ENCODE measurements at places on chromosomes 1 and 21. TPM values are rescaled to one million over a fixed set of nuclear protein-coding genes. Genes with fewer than 3 reads are reported as not detected.

The CD48 gene
- 236 TPM for total RNA-seq

The ETS2 gene
- 35.8 TPM for total RNA-seq

The DNASE2B gene
- not detected for total RNA-seq

The KRTAP11-1 gene
- total RNA-seq = not detected

The RIPPLY3 gene
- not detected for total RNA-seq

The IL12RB2 gene
- total RNA-seq = 123 TPM

The S100A12 gene
- not detected for total RNA-seq

DNA sequence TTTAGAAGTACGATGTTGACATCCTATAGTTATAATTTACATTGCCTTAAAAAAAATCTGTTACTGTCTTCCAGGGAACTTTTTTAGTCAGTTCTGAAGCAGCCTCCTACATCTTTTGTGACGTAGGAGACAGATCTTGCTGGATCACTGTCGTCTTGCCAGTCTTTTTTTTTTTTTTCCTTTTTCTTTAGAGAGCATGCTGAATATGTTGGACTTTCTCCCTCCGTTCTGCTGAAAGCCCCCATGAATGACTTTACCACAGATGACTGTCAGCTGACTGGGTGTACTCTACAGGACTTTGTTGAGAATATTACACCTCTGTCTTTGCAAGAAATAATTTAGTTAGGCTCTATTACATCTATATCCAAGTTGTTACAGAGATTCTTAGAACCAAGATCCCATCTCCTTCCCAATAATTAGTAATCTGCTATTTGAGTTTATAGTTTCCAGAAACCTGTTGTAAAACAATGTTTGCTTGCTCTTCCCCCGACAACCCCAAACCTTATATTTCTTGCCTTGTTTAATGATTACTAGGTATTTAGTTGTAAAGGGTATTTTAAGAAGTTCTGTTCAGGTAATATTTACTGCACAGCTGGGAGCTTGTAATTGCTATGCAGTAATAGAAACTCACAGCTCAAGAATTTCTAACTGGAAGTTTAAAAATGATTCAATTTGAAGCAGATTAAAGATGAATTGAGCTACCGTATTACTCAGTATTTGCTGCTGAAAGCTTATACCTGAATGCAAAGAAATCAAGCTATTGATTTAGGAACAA, 61.8 kb downstream of the RASAL2 start:
- no peak for DNase-seq

DNA sequence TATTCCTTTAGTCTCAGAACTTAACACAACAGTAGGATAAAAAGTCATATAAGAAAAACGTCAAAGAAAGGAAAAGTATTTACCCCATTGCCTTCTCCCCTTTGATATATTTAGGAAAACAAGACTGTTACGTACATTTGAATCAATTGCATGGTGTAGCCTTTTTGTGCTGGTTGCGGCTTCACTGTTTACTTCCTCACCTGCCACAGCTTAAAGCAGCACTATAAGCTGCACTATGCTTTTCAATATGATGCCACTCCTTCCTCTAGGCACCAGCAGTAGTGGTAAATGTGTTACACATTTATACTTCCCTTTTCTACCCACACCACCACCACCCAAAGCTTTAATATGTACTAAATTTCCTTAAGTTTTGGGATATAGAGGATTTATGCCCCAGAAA, 111.1 kb downstream of the ATP1B1 start:
- no peak for DNase-seq

DNA sequence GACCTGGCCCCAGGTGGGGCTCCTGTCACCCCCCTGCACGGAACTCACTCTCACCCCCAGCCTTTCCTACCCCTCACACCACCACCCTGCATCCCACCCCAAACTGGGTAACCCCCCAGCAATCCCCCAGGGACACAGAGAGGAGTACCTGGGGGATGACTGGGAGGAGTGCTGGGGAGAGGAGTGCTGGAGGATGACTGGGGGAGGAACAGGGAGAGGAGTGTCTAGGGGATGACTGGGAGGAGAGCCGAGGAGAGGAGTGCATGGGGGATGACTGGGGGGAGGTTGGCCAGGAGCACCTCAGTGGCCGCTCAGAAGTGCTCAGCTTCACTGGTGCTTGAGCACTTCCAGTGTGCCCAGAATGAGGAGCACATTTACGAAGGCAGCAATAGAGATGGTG, 59.1 kb downstream of the SIK1 start:
- DNase-seq = no peak

- peak; percentile 45 for DNase-seq
Observed at GRCh38 chr21:35840197-35840799, 220.0 kb downstream of the SETD4 start.

- DNase-seq = no peak
Observed at GRCh38 chr1:1232208-1232795, at the start of gene B3GALT6. TSS of gene B3GALT6 (plus strand) at chr1:1232237. CDS start at chr1:1232279, 42 bp downstream.

GRCh38 chr21:22763442-22763841, 1765.2 kb downstream of the NCAM2 start:
- DNase-seq = no peak

- DNase-seq = no peak
Observed at GRCh38 chr21:34801519-34802132, 132.8 kb downstream of the CLIC6 start.

- DNase-seq = no peak
Observed at GRCh38 chr1:51032936-51033335, 62.9 kb downstream of the CDKN2C start.

GRCh38 chr1:25669781-25670567, 53.4 kb downstream of the MAN1C1 start:
- no peak for DNase-seq

- DNase-seq = no peak
Observed at GRCh38 chr1:86739648-86740509, 35.5 kb downstream of the SH3GLB1 start.

Measured in activated naive CD4-positive, alpha-beta T cell treated with anti-CD3 and anti-CD28 coated beads, Interleukin-2, amount 50 U/mL, for 72 hours (primary cell).